Fibroblast of the conjunctiva (primary cell): ENCODE measurements at places on chromosomes 7 and 10.

GRCh38 chr10:10438335-10439100 lies 579.2 kb upstream of the CELF2 start:
- peak; percentile 9 for DNase-seq

DNA sequence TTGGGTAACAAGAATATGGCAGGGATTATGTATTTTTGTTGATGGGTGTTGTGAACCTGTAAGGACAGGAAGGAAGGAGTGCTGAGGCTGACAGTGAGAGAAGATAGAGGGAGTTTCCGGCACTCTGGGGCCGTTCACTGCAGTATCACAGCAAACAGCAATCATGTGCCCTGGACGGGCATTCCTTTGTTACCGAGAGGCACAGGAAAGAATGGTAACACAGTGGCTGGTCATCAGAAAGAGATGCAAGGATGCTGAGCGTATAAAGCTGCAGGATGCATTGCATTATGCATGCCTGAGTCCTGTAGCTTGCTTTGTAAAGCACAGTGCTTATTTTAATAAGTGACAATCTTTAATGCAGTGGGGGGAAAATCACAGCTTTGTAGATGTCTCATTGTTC lies 286.8 kb downstream of the RPS24 start:
- DNase-seq = no peak

- no peak for DNase-seq
Observed at GRCh38 chr10:123136221-123136805, 543 bp downstream of the HMX3 start.

- no peak for DNase-seq
Observed at GRCh38 chr10:50991456-50992355, 82.6 kb upstream of the PRKG1 start.

GRCh38 chr10:118405928-118406327 lies 63.8 kb upstream of the FAM204A start:
- DNase-seq = no peak

DNA sequence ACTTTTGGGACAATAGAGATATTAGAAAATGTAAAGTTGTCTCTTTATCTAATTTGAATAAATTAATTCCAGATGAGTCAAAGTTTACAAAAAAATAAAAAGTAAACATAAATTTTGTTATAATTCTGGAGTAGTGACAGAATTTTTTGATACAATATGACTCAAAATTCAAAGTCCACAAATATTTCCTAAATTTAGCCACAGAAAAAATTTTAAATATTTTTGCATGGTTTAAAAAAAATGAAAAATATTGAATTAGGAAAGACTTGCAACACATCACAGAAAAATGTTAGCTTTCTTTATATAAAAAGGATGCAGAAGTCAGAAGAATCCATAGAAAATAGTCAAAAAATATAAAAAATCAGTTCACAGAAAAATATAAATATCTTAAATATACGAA lies 117.7 kb downstream of the ARHGAP21 start:
- DNase-seq = no peak

DNA sequence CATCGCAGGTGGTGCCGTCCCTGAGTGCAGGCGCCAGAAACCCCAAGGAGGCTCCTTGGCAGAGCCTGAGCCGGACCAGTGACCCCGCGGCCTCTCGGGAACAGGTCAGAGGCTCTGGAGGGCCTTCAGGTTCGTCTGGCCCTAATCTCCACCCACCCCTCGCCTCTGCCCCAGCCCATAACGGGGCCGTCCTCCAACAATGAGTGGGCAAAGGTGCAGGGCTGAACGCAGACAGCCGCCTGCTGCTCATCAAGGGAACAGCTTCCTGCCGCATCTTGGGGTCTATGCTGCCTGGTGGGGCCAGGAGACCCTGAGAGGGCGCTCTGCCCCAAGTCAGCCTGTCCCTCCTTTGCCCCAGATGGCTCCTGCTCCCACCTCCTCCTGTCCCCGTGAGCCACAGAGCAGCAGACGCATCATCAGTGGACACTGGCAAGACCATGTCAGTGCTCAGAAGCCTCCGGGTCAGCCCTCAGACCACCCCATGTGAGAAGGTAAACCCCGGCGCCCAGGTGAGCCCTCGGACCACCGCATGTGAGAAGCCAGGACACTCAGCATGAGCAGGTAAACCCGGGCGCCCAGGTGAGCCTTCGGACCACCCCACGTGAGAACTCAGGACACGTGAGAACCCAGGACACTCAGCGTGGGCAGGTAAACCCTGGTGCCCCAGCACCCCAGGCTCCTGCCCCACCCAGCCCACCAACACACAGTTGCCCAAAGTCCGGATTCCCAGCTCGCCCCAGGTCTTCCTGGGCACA lies 142.0 kb downstream of the PTPRN2 start:
- no peak for DNase-seq

DNA sequence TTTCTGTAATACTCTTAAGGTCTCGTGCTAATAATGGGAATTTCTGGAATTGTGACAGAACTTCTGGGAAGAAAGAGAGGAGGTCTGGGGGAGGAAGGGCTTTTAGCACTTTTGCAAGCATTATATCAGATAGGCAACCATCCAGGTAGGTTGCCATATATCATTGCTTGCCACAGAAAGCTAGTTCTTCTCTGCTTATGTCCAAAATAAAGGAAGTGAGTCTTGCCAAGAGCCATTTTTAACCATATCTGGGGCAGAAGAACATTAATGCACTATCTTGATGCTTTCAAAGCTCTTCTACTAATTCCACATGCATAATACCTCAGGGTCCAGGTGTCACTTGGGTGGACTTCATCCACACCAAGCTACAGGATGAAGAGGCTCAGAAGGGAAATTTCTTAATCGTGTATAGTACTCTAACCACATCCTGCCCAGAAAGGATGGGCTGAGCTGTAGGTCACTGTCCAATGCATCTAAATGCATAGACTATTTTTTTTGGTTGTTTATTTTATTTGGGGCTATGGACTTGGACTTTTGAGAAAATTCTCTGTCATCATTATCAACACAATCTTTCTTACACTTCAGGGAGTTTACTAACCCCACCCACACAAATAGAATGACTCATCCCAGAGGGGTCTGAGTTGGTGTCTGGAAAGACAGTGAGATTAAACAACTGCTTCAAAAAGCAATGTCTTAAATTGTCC lies 68.9 kb upstream of the ADO start:
- DNase-seq = no peak

DNA sequence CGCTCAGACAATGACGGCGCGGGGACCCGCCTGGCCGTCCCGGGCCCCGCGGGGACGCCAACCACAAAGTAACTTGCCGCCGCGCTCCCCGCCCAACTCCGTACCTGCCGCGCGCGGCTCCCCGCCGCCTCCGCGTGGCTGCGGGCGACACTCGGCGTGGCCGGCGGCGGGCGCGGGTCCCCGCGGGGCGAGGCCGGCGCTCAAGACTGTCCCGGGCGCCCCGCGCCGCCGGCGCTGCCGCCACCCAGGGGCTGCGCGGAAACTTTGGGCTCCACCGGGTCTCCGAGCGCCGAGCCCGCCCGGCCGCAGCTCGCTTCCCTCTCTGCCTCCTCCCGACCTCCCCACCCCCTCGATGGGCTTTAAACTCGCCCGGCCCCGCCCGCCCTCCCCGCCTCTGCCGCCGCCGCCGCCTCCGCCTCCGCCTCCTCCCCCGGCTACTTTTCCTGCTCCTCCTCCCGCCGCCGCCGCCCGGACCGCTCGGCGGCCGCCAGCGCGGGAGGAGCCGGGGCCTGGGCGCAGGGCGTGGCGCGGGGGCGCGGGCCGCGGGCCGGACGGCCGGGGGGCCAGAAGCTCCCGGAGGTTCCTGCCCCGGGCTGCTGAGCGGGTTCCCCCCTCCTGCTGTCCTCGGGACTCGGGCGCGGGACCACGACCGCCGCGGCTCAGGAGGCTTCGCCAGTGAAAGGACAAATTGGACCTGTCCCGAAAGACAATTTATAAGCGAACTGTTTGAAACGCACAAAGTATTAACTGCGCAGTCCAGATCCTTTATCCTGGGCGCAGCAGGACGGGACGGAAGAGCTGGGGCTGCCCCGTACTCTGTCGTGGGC lies 10.6 kb upstream of the GRB10 start:
- peak; percentile 30 for DNase-seq

- DNase-seq = no peak
Observed at GRCh38 chr10:123556736-123557135, 109.4 kb upstream of the GPR26 start.

DNA sequence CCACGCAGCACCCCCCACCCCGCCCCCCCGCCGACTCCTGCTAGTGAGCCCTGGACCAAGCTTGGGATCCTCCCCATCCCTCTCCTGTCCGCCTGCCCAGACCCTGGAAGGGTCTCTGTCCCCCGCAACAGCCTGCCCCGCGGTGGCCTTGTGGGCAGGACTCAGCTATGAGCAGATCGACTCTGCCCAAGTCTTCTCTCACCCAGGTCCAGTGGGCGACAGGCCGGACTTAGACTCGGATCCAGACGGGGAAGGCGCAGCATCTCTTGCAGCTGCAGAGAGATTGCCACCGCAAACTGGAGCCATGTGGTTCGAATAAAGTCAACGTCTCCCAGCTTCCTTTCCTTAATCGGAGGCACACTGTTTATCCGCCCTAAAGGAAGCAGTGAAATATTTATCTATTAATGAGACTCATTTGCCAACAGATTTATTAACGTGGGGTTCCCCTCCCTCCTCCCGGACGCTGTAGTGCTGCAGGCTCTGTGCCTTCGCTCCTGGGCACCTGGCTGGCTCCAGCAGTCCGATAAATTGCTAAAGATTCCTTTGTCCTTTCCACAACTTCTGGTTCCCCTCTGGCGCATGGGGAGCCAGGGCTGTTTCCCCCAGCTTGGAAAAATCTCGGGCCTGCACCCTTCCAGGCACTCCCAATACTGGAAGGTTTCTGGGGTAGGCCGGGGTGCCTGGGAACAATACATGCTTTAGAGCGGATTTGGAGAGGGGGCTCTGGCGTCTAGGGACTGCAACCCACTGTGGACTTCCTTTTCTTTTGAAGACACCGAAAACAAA lies 634 bp upstream of the HOXA7 start:
- no peak for DNase-seq

GRCh38 chr7:41567731-41568114 lies 135.2 kb downstream of the INHBA start:
- no peak for DNase-seq

DNA sequence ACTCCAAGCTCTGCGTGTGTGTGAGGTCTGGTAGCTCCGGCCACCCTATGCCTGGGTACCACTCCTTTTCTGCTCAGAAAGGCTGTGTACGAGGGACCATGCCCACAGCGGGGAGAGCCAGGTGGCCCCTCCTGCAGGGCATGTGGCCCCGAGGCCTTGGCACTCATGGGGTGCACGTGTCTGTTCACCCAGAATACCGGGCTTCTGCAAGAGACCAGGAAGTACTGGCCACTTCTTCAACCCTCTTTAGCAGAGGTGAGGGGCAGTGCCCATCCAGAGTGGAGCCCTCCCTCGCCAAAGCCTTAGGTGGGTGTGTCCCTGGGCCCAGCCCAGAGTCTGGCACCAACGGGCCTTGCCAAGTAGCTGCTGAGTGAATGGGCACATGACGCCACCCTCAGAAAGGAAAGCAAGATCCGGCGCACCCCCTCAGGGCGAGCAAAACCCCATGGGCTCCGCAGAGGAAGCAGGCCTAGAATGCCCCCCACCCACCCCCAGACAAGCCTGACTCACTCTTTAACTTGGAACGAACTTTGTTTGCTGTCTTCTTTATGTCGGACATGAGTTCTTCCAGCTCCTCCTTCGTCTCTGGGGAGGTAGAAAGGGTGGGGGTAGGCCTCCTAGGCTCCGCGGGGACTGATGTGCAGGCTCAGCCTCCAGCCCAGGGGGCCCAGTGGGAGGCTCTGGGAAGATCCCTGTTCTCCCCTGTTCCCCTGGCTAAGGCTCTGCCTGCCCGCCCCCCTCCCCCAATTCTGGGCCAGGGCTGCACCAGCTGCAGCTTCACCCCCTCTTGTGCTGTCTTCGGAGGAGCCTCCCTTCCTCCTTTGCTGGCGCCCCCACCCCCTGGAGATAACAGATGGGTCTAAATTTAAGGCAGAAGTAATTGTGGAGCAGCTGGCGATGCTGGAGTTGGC lies 14.6 kb downstream of the STX1A start:
- DNase-seq = peak; percentile 69

- no peak for DNase-seq
Observed at GRCh38 chr10:132298038-132298881, 9.5 kb downstream of the STK32C start.

- DNase-seq = no peak
Observed at GRCh38 chr7:66379542-66380160, 174.5 kb downstream of the TPST1 start.

DNA sequence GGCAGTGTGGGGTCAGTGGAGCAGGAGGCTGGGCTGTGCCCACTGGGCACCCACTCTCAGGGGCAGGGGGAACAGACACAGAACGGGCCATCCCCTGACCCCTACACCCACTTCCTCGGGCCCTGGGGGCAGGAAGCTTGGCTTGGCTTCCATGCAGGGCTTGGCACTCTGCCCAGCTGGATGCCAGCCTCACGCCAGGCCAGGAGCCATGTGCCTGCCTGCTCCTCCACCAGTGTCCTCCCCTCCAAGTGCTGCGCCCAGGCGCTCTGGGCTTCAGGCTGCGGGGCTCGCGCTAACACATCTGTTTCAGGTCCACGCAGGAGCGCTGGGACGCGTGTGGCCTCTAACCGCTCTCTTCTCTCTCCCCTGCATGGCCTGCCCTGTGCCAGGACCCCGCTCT lies 12.7 kb downstream of the LDB3 start:
- DNase-seq = no peak

DNA sequence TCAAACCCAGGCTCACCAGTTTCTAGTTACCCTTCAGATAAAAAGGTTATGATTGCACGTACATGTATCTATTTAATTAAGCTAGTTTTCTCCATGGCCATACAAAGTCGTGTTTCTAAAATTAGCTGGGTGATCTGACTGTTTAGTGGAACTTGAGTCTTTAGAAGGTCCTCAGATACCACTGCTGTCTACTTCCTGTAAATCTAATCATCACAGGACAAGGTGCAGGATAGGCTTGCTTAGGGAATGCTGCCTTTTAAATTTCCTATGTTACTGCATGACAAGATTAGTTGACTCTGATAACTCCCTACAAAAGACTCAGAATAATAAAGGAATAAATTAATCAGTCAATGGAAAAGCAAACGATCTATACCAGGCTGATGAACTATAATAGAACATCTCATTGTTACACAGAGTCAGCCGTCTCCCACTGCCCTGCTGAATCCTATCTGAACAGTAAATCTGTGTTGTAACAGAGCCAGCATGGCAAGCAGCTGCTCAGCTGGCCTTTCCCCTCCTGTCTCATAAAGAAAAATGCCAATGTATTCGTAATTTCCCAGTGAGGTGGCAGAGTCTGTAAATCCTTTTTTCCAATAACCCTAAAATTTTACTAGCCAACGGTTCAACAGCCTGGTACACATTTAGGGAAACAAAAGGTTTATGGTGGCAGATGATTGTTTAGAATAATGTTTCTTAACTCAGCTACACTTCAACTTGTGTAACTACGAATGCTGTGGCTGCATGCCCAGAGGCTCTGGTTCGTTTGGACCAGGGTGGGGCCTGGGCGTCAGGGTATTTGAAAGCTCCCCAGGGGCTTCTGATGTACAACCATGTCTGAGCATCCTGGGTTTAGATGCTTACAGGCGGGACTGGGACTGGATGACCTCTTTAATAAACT lies 318.0 kb downstream of the PAXIP1 start:
- no peak for DNase-seq

DNA sequence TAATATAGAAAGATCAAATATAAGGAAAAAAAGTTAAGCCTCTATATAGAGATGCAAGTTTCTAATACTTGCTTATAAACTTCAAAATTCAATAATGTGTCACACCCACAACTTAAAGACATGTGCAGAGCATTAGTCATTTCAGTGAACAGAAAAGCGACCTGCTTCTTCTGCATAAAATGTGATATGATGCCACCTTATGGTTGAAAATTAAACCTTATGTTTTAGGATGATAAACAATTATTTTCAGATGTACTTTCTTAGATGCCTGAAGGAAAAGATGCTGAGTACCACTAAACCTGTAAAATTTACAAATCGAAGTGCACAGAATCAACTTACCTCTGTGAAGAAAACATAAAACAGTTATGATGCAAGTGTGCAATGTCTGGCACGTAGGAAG lies 96.0 kb downstream of the MTERF1 start:
- peak; percentile 58 for DNase-seq
